T1000 (cell line): ENCODE measurements at places on chromosomes 13 and 19.

- no peak for DNase-seq
Observed at GRCh38 chr13:36710396-36710795, 36.6 kb downstream of the SERTM1 start.

GRCh38 chr19:30036154-30037129 is 94.4 kb downstream of the URI1 start:
- peak; percentile 33 for DNase-seq

- DNase-seq = no peak
Observed at GRCh38 chr13:45278096-45278645, 62.8 kb downstream of the TPT1 start.

- DNase-seq = peak; percentile 43
Observed at GRCh38 chr13:101875717-101876393, 423.4 kb downstream of the ITGBL1 start.

- no peak for DNase-seq
Observed at GRCh38 chr13:74306496-74306895, 172.3 kb upstream of the KLF12 start.

DNA sequence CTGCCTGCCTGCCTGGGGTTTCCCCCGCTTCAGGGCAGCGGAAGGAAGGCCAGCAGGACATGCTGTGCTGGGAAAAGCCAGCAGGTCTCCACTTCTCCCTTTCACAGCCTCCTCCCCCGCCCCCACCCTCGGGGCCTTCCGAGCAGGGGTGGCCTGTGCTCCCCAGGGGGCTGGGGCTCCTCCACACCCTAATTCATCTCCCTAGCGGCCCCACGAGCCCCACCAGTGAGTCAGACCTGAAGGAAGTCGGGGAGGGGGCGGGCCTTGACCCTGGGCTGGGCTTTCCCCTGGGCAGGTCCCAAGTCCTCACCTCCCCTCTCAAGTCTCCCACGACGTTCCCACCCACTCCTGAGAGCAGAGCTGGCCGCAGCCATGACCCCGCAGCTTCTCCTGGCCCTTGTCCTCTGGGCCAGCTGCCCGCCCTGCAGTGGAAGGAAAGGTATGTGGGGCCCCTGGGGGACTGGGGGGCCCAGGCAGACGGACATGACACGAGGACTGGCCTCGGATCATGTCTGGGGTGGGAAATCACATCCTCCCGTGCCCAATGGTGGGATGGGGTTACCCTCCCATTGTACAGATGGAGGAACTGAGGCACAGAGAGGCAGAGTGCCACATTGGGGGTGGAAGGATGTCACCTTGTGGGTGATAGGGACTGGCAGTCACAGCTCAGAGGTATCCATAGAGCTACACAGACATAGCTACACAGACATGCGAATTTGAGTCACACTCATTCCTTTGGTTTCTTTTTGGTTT is at the start of gene EBI3:
Gene EBI3, plus strand, starts transcription at position 345 of the 753 bp plus-strand sequence. Its CDS starts 28 bp downstream, at position 373.
- DNase-seq = peak; percentile 50

- DNase-seq = no peak
Observed at GRCh38 chr19:941292-942132, 15.7 kb downstream of the ARID3A start.

DNA sequence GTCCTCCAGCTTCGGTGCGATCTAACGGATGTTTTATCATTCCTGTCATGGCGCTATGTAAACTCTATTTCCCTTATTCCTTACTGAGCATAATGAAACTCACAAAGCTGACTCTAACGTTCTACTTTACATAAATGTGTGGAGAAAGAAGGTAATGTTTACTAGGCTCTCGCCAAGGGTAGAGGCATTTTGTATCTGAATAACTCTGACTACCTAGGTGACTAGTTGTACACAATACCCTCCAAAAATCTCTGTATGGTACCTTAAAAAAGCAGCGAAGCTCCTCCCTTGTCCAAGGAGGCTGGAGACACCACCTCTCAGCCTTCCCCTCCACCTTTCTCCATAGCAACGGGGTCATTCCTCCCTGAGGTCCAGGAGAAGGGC is 316 bp upstream of the ZNF530 start:
- DNase-seq = no peak

- DNase-seq = no peak
Observed at GRCh38 chr13:58721273-58721672, 1089.7 kb downstream of the PCDH17 start.

GRCh38 chr19:35495107-35496064 is 5.1 kb upstream of the KRTDAP start:
- no peak for DNase-seq

DNA sequence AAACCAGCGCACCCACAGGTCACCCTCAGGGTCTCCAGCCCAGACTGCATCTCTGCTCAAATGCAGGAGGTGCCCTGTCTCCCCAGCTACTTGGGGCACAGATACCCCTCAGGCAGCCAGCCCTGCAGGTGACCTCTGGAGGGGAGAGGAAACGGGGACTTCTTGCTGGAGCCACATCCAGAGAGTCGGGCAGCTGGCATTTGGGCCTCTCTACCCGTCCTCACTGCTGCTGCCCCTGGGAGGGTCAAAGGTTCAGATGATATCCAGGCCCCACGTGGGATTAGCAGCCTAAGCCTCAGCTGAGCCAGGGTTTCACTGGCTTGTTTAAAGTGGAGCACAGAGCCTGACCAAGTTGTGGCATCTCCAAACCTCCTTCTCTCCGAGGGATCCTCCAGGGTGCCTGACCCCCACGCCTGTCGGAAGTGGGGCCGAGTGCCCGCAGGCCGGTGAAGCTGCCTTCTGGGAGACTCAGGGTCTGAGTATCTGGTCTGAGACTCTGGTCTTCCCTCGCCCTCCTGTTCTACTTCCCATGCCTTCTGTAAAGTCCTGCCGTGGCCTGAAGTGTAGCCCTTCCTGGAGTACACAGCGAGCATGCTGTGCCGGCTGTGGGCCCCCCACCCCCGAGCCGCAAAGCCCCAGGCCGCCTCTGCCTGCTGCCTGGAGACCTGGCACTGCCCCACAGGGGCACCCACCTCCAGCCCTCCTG is 2.1 kb downstream of the RASA3 start:
- no peak for DNase-seq

- DNase-seq = no peak
Observed at GRCh38 chr13:110426735-110427134, 119.7 kb downstream of the COL4A2 start.

DNA sequence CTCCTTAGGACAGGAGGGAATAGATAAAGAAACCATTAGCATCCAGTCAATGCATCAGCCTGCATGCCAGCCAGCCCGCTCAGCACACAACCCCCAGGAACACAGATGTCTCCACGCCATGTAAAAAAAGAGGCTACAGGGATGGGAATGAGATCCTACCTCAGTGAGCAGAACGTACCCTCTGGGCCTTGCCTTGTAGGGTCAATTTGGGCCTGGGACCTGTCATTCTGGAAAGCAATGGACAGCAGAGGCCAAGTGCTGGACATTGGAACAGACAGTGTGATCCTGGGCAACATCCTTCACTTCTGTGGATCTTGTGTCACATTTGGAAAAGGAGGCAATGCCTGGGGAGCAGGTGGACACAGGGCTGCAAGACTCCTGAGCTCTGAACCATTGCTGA is 26.0 kb downstream of the VSTM2B start:
- no peak for DNase-seq

GRCh38 chr19:48481846-48482639 is 12.9 kb downstream of the CYTH2 start:
- DNase-seq = no peak

DNA sequence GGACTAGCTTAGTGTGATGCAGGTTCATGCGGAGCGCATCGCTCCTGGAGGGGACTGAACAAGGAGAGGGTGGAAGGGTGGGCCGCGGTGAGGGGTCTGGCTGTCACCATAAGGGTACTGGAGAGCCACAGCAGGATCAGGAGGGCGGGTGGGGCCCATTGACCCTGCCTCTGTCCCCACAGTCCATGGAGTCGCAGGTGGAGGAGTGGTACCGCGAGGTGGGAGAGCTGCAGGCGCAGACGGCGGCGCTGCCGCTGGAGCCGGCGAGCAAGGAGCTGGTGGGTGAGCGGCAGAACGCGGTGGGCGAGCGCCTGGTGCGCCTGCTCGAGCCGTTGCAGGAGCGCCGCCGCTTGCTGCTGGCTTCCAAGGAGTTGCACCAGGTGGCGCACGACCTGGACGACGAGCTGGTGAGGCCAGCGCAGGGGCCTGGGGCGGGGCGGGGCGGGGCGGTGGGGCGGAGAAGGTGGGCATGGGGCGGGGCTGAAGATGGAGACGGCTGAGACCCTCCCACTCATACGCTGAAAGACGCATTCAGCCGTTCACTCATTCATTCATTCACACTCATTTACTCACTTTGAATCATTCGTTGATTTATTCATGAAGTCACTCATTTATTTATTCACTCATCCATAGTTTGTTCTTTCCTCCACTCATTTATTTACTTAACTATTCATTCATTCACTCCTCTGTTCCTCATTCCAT is 27.5 kb upstream of the SHKBP1 start:
- no peak for DNase-seq

DNA sequence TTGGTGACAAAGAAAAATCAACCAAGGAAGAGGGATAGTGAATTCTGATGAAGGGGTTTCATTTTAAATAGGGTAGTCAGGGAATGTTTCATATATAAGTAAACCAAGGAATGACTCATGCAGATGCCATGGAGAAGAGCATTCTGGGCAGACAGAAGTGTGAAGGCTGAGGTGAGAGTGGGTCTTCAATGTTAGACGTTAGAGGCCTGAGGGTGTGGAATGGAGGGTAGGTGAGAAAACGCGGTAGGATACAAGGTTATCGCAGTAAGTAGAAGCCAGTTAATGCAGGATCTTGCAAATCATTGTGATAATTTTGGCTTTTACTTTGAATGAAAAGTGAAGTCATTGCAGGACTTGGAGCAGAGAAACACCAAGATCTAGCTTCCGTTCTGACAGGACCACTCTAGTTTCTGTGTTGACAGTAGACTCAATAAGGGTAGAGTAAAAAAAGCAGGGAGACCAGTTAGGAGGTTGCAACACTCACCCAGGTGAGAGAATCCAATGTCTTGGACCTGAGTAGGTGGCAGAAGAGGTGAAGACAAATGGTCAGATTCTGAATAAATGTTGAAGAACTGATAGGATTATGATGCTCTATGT is 225.2 kb upstream of the TMTC4 start:
- no peak for DNase-seq

DNA sequence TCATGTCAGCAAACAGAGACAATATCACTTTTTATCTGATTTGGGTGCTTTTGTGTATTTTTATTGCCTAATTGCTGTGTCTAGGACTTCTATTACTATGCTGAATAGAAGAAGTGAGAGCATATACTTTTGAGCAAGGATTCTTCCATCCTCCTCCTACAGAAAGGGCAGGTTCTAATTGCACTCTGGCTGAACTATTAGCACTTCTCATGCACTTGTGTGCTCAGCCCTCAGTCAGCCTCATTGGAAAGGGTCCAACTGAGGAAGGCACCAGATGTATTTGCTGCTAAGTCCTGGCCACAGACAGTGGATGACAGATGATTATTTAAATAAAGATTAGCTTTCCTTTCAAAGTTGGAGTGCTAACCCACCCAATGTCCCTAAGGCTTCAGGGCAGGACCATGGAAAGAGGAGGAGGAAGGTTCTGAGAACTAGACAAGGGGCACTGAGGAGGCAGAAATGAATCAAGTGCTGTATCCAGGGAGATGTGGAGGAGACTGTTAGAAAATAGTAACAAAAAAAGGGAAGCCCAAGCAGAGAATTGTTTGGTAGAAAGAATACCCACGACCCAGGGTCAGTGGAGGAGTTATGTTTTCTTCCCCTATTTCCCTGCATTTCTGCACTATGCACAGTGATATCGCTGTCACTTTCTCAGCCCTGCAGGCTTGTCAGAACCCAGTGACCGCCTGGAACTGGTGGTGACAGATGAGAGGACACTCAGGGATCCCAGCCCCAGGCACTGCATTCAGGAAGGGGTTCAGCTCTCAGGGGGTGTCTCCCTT is 8.0 kb downstream of the LILRB4 start:
- no peak for DNase-seq

DNA sequence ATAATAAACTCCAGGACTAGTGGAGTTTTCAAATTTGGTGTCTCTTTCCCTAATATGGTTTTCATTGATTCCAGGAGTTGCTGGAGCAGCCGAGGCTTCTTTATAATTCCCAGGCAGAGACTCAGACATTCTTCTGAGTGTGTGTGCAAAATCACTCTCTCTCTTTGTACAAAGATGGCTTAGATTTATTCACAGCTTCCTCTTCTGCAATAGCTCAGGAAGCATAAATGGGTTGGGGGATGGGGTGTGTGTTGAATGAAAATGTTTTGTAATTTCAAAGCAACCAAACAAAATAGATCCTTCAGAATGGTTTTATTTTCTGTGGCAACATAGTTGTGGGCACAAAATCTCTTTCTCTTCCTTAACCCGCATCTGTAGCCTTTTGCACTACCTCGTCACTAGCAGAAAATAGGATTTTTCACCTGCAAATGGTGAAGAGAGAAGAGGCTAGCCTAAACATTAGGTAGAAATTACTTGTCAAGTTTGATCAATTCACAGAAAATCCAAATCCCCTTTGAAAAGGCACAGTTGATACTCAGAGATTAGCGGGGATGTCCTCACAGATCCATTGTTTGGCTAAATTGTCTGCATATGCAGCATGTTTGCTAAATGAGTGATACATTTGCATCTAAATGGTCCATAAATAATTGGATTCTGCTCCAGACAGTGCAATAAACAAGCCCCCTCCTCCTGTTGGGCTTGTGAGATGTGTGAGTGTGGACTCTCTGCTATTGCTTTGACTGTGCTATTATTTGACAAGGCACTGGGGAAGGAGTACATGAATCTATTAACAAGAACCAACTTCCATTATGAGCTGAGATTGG is 66.7 kb downstream of the CBY2 start:
- DNase-seq = no peak

- DNase-seq = no peak
Observed at GRCh38 chr13:19586904-19587634, 25.7 kb upstream of the TPTE2 start.

DNA sequence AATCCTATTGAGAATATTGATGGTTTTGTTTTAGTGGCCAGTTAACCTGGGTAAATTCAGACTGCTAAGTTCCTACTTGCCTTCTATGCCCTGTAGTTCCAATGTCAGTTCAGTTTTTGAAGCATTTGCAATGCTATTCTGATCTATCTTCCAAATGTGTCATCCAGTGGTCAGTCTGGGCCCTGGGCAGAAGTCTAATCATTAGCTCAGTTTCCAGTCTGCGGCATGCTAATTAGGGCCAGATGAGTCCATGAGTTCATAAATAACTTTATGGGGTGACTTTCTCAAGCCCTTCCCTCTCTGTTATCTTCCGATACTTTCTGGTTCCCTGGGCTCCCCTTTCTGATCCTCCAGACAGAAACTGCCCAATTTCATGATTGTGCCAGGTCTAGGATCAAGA is 32.7 kb downstream of the FAM187B start:
- no peak for DNase-seq

GRCh38 chr19:2970201-2970835 is 7.0 kb upstream of the TLE6 start:
- DNase-seq = no peak

- DNase-seq = no peak
Observed at GRCh38 chr19:39131255-39131755, 5.7 kb downstream of the PAK4 start.

- peak; percentile 67 for DNase-seq
Observed at GRCh38 chr19:19145684-19146608, 7.7 kb upstream of the TMEM161A start.
